Heart right ventricle (tissue), 16 donors: ENCODE measurements at places on chromosomes 2 and 18. TPM values are rescaled to one million over a fixed set of nuclear protein-coding genes. Genes with fewer than 3 reads are reported as not detected.

The SCG2 gene
- total RNA-seq, result not detected

The SERPINB12 gene
- total RNA-seq, result not detected

The LYG2 gene
- not detected for total RNA-seq

The C1GALT1C1L gene
- 2.2 TPM for total RNA-seq

The ALMS1 gene
- total RNA-seq, result 16.9 TPM

The BOLA3 gene
- total RNA-seq, result 83.1 TPM

The KHK gene
- total RNA-seq, result 0.32 TPM

- no peak for DNase-seq
Observed at GRCh38 chr2:26840937-26841610, 6.9 kb upstream of the DPYSL5 start.

- no peak for DNase-seq
Observed at GRCh38 chr2:8709611-8710010, 27.8 kb downstream of the ID2 start.

DNA sequence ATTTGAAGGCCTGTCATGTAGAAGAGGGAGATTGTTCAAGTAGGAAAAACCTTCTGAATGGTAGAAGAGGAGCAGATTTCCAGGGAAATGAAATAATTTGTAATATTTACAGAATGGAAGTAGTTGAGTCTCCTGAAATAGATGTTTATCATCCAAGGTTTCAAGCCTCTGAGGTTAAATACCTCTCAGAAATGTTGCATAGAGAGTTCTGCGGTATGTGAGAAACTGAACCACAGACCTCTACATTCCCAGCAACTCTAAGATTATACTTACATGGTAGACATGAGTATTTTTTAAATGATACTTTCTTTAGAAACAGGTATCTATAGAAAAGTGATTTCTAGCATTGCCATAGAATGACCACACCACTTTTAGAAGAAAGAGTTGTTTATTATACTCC, 379.8 kb upstream of the FANCL start:
- DNase-seq, result no peak

DNA sequence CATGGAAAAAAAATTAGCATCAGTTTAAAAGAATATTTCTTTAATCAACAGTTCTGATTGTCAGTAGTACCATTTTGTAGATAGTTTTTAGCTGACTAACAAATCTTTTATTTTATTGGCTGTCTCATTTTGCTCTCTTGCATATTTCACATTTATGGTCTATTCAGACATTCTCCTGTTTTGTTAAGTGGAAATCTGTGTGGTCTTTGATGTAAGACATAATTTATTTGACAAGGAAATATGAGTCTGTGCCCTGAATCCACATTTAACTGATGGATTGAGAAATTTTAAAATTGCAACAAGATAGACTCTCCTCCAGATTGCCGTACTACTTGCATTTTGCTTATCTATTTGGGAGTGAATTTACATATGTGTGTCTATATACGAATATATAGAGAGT, 96.3 kb upstream of the ATP5MC3 start:
- no peak for DNase-seq

DNA sequence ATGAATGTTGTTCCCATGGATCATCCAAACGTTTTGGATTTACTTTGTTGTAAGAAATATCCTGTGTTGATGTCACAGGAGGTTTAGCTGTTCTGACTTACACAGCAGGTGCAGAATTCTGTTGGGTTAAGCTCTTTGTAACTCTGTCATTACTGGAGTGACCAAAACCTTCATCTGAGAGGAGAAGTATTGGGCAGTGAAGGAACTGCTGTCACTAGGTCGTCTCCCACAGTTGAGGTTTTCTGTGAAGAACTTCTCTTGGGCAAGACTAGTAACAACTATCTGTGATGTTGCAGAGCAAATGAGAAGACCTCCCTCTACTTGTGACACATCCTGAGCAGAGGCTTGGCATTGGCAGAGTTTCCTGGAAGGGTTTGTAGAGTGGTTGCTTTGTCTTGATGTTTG, 2.9 kb downstream of the SPTBN1 start:
- DNase-seq, result no peak

GRCh38 chr2:187312718-187313282, 135.3 kb downstream of the CALCRL start:
- no peak for DNase-seq

GRCh38 chr2:2788076-2788475, 457.0 kb upstream of the MYT1L start:
- no peak for DNase-seq

- no peak for DNase-seq
Observed at GRCh38 chr18:34718610-34719009, 8.5 kb downstream of the DTNA start.

- DNase-seq, result no peak
Observed at GRCh38 chr2:160213511-160213910, 13.4 kb upstream of the ITGB6 start.

DNA sequence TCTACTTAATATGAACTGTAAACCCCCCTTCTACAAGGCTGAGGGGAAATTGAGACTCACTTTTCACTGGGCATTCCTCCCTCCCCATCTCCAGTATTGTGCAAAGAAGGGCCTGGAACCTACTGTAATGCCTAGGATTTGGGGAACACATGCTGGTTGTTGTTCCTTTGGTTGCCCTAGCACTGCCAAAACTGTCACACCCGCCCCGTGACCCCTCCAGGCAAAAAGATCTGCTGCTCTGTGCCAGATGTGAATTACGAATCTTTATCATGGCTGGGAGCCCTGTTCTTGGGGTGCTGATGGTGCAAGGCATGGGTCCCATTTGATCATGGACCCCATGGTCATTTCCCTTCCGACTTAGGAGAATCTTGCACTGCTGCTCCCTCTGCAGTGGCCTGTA, 95.4 kb downstream of the CABLES1 start:
- DNase-seq, result no peak
